Activated CD4-positive, CD25-positive, alpha-beta regulatory T cell treated with anti-CD3 and anti-CD28 coated beads, Interleukin-2, amount 50 U/mL, for 16 hours (primary cell): ENCODE measurements at places on chromosomes 4 and X.

- DNase-seq: no peak
Observed at GRCh38 chrX:1283741-1284140, 15.1 kb downstream of the CSF2RA start.

DNA sequence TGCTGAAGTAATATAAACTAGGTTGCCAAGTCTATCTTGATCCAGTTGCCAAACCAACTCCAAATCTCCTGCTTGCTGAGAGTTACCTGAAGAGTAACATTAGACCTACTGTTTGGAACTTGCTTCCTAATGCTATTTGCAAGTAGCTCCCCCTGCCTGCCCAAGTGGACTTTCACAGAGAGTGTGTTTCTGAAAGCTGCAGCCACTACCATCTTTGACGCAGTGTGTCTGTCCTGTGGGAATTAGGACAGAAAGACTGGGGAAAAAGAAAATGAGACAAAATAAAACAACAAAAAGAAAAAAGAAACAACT lies 195.0 kb upstream of the HS3ST1 start:
- no peak for DNase-seq

DNA sequence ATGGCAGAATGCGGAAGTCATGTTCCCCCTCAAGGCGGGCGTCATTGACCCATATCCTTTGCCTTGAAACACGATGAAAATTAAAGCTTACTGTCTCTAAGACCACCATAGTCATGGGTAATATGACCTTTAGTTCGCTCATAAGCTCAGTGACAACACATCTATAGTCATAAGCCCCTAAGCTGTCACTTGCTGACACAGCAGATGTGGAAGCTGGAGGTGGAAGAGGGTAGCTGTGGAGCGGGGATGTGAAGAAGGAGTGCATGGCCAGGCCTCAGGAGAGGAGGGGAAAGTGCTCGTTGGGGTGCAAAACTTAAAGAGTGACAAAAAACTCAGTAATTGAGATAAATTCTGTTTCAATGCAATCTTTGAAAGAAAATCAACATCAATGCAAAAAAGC lies 134.0 kb upstream of the PDLIM3 start:
- DNase-seq: no peak

DNA sequence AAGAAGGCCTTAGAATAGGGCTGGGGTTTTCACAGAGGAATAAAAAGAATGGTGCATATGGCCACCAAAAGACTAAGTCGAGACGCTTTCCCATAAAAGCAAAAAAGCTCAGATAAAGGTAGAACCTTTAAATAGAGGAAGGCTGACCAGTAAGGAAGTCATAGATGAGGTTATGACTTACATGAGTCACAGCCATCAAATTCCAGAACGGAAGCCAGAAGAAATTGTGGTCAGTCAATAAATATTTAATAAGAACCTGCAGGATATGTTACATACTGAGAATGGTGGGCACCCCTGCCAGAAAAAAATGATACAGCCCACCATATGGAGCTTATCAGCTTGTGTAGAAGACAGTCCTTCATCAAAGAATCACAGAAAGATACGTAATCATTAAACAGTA lies 120.1 kb downstream of the MANBA start:
- DNase-seq: no peak

- DNase-seq: no peak
Observed at GRCh38 chr4:76492055-76492454, 57.0 kb downstream of the SHROOM3 start.

GRCh38 chrX:129039176-129039575 lies 484.1 kb downstream of the SMARCA1 start:
- DNase-seq: no peak

- no peak for DNase-seq
Observed at GRCh38 chr4:182143822-182144625, 99.2 kb upstream of the TENM3 start.

GRCh38 chr4:89482251-89482650 lies 174.7 kb upstream of the GPRIN3 start:
- no peak for DNase-seq

DNA sequence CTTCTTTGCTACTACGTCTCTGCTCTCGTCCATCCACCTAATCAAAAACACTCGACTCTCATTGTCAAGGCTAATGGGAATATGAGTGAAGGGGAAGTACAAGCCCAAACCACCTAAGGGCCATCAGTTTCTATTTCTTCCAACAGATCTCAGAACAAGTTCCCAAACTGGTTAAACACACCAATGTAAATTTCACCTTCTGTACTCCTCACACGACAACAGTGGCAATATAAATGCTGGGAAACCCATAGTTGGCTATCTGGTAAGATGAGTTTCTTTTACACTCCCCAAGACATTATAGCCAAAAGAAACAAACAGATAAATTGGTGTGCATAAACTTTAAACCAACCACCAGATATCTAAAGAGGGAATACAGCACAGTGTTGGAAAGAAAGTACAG lies 21.9 kb downstream of the ACSL1 start:
- no peak for DNase-seq

- no peak for DNase-seq
Observed at GRCh38 chr4:118995693-118996391, 107.2 kb downstream of the SYNPO2 start.

- DNase-seq: no peak
Observed at GRCh38 chr4:151340751-151341385, 15.5 kb upstream of the SH3D19 start.

GRCh38 chrX:126164689-126165400 lies 1.2 kb downstream of the DCAF12L2 start:
- DNase-seq: no peak

GRCh38 chrX:41085878-41086626 lies 807 bp downstream of the USP9X start:
- peak; percentile 1 for DNase-seq

DNA sequence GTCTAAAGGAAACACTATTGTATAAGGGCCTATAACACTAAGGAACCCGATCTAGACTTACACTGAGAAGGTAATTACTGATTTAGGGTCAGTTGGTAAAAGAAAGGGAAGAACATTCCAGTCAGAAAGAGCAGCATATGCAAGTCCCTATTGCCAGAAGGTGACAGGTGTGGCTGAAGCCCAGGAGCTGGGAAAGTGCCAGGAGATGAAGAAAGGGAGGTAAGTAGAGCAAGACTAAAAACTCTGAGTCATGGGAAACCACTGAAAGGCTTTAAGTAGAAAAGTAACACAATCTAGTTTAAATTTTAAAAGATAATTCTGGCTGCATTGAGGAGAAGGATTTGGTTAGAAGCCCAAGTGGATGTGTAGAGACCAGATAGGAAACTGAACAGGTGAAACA lies 77.7 kb upstream of the INTU start:
- no peak for DNase-seq

DNA sequence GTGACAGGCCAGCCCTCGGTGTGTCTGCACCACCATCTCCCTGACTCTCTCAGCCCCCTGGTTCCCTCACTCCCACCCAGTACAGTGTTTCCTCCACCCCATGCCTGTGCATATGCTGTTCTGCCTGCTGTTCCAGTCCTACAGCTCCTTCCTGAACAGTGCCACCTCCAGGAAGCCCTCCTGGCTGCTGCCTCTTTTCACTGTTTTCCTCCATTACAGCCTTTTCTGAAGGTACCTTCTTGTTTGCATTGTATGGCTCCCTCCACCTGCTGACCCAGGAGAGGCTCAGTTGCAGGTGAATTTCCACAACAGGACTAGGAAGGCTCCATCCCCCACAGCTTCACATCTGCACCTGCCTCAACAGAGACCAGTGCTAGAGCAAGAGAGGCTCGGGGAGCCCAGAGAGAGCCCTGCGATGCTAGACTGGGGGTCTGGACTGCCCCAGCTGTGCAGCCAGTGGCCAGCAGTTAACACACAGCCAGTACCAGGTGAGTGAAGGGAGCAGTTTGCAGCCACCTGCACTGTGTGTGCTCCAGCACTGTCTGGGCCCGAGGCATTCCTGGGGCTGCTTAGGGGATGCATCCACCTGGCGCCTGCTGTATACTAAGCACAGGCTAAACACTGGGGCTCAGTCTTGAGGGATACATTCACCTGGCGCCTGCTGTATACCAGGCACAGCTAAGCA lies 92.0 kb downstream of the ADRA2C start:
- DNase-seq: no peak
